ENCODE measurements at places on chromosomes 12 and 14.

DNA sequence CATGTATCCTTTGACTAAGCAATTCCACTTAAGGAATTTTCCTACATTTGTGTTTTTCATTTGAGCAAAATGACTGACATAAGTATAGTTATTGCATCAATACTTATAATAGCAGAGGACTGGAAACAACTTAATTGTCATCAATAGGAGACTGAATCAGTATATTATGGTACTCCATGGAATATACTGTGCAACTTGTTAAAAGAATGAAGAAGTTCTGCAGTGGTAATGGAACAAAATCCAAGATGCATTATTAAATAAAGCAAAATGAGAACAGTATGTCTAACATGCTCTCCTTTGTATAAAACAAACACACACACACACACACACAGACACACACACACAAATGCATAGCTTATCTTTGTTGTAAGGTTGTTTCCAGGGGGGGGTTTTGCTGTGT lies 303.1 kb downstream of the RAD51B start:
- no peak for DNase-seq

- no peak for DNase-seq
These were observed 49.8 kb downstream of the CKAP4 start for GRCh38 chr12:106197906-106198623.

GRCh38 chr12:62834971-62835547 lies 99.9 kb downstream of the PPM1H start:
- no peak for DNase-seq

DNA sequence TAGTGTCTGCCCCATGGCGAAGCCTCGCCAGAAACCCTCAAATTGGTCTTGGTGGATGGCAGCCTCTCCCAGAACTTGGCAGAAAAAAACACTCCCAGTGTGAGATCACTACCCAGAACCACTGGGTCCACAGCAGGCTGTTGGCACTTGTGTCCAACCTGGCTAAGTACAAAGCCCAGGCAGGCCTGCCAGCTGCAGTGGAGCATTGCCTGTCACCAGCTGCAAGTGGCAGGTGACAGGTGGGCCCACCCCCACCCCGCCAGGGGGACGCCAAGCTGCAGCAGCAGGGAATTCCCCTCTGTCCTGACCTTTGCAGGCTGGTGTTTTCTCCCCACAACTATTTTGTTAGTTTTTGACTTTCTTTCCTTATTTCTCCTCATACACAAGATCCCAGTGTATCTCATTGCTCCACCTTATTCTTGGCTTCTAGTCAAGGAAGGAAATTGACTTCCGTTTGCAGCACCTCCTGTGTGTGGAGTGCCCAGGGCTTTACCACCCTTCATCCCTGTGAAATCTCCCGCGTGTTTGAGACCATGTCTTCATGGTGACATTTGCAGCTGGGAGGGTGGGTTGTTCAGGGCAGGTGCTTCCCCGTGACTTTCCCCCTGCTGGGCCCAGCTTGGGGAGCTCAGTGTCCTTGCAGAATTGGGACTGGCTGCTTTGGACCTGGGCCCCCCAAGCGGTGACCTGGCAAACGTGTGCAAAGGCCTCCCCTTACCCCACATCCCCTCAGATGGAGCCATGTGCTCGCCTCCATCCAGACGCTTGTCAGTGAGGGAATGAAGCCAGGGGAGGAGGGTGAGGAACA lies 73.8 kb upstream of the RIN3 start:
- no peak for DNase-seq

DNA sequence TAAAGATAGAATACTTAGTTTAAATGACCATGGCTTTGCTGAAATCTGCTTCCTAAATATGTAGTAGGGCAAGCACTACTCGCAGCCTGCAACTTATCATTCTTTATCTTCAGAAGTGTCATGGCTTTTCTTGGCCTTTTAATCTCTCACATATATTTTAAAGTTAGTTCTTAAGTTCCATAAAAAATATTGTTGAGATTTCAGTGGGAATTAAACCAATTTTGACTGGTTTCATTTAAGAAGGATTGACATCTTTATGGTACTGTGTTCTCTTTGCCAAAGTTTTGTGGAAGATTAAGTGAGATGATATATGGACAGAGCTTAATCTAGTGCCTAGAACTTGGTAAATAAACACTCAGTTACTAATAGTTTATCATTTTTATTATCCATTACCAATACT lies 56.7 kb downstream of the KIAA0586 start:
- DNase-seq, result no peak

GRCh38 chr12:92226071-92226661 lies 80.5 kb upstream of the BTG1 start:
- no peak for DNase-seq
